EH (cell line): ENCODE measurements at places on chromosomes 4 and X.
A peak's percentile ranks its signal among the peaks of the same experiment; 100 is the strongest.

DNA sequence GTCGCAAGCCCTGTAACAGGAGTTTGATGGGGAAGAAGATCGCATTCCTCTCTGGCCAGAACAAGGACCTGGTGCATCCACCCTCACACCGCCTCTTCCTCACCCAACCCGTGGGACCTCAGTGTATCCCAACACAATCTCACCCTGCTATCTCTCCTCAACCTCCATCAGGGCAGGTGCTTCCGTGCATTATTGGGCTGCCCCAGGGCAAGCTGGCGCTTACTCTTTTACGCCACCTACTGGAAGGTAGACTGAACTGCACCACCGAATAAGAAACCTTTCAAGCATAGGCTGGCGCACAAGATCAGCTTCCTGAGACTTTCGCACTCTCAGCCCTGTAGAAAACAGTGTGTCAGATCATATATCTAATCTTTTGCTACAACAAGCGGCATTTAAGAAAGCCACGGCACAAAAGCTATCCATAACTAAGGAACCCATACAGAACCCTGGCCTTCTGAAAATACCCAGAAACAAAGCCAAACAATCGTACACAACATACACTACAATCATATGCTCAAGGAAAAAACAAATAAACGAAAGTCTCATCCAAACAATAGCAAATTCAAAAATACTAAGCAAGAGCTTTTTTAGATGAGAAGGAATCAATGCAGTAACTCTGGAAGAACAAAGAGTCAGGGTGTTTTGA is 209.3 kb downstream of the UGT8 start:
- DNase-seq, result peak; percentile 32

GRCh38 chrX:118763489-118763888 is 36.1 kb downstream of the IL13RA1 start:
- no peak for DNase-seq

- peak; percentile 2 for DNase-seq
These were observed 304.0 kb upstream of the PITX2 start for GRCh38 chr4:110926841-110927400.

GRCh38 chr4:159052315-159052714 is 50.6 kb upstream of the RAPGEF2 start:
- DNase-seq, result no peak

DNA sequence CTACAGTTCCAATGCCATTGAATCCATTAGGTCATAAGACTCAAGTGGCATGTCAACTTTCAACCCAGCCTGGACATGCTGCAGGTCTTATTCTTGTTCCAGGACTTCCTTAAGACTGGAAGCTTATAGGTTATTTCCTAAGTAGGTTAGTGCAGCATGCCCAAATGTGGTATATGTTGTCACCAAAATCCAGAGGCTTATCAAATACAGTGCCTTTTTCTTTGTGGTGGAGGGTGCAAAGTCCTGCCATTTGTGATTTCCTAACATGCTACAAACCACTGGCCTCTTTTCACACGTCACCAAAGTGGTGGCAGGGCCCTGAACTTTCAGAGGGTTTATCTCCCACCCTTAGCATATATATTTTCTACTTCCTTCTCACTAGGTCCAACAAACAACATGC is 9.7 kb upstream of the TMEM184C start:
- DNase-seq, result no peak

DNA sequence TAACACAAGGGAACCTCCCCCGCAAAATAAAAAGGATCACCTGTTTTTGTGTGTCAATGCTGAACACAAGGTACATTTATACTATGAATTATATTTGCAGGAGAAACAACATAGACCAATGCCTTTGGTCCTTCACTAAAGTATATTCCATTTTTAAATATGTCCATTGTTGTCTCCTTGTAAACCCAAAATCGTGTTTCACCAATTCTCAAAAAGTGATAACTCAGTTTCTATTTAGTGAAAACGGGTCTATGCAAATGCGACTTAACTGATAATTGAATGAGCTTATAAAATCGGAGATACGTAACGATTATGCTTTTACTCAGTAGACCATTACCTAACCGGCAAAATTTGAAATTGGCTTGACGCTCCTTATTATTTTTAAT is 2.1 kb downstream of the BRWD3 start:
- DNase-seq, result peak; percentile 0

- DNase-seq, result no peak
These were observed 37.5 kb downstream of the FGFBP1 start for GRCh38 chr4:15901007-15901406.

GRCh38 chr4:94454405-94454804 is 2.7 kb downstream of the PDLIM5 start:
- DNase-seq, result no peak

DNA sequence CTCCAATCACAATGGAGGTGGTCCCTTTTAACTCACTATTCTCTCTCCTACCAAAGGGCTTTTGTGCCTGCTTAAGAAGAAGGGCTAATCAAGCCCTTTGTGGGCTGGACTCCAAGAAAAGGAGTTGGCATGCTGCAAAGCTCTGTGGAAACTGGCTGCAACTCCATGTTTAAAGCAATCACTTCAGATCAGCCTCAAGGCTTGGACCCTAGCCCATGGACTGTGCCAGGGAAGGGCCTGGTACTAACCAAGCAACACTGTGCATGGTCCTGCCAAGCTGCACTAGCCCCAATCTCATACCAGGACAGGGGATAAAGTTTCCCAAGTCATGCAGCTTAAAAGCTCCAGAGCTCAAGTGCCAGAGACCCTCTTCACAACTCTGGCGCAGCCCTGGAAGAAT is 86.7 kb downstream of the ATP8A1 start:
- DNase-seq, result no peak

DNA sequence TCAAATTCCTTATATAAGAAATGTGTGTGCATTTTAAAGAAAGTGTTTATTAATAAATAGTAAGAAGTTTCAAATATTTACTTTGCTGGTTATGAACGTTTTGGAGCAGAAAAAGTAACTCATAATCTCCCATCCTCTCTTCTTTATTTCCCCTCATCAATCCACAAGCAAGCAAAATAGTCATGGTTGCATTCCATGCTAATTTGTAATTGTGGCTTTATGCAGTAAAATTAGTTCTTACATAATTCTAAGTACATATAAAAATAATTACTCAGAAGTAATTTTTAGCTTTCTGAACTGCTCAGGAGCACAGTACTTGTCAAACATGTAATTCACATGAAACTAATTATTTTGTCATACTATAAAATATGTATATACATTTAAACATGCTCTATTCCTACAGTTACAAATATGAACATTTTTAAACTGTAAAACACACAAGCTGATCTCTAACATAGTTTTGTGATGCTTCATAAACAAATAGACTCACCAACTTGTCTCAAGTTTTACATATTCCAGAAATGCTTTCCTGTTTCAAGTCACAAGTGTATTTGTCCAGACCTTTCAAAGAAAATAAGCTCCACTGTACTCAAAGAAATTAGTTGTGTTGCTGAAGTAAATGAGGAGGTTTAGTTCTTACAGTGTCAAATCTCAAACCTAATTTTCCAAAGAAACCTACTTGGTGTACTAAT is 218.9 kb downstream of the PABPC4L start:
- DNase-seq, result peak; percentile 70

- DNase-seq, result no peak
These were observed 1729.3 kb downstream of the C4orf33 start for GRCh38 chr4:130825284-130825683.

DNA sequence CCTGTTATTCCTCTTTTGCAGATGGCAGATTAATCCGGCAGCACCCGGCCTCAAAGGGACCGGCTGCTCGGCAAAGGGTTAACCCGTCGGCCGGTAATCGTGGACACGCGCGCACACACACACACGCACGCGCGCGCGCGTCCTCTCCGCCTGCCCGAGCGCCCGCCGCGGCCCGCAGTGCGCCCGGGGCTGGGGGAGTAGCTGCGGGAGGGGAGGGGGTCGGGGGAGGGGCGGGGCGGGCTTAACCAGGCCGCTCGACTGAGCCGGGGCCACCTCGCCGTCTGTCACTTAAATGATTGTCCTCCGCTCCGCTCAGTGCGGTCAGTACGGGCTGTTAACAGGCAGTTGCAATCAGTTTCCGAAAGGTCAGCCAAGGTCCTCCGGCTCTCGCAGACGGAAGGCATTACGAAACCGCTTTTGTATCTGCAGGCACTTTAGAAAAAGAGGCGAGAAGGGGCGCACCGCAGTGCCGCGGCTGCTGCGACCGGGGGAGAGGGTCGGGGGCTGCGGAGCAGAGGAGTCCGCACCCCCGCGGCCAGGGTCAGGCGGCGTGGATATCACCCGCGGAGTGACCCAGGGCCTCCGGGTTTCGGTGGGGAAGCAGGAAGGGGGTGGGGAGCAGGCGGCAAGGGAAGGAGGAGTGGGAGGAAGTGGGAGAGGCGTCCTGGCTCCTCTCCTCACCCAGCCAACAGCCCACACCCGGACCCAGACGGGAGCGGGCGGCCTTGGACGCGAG is 57.3 kb upstream of the BCOR start:
- DNase-seq, result peak; percentile 69

GRCh38 chrX:153488231-153488914 is 6.4 kb upstream of the BGN start:
- DNase-seq, result peak; percentile 81

DNA sequence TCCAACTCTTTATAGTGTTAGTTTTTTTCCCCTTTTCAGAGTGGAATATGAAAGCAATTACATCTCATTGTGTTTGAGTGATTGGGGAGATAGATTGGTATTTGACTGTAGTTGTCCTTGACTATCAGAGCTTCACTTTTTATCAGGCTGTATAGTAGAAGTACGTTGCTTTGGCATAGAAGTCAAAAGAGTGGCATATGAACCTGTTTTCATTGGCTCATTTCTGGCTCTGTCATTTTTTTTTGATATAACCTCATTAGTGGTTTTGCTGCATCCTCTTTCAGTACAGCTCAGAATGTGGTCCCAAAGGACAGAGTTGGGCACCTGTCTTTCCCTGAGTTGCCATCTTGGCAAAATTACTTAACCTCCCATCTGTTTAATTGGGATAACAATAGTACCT is 1.4 kb downstream of the TMA16 start:
- DNase-seq, result no peak

DNA sequence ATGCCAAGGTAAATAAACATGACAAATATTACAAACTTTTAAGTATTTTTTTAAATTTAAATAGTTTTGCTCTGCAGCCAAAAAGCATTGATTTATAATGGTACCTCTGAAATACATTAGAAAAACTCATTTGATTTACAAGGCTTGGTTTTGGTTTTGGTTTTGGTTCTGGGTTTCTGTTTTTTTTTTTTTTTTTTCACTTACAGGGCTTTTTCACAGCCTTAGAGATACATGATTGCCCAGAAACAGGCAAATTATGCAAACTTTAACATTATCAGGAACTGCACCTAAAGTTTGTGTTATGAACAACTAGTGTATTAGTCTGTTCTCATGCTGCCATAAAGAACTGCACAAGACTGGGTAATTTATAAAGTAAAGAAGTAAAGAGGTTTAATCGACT is 196.4 kb upstream of the DDX53 start:
- DNase-seq, result no peak

GRCh38 chr4:105068516-105068915 is 78.2 kb upstream of the TET2 start:
- no peak for DNase-seq

GRCh38 chr4:69689599-69689998 is 36.6 kb upstream of the UGT2A1 start:
- DNase-seq, result peak; percentile 24

DNA sequence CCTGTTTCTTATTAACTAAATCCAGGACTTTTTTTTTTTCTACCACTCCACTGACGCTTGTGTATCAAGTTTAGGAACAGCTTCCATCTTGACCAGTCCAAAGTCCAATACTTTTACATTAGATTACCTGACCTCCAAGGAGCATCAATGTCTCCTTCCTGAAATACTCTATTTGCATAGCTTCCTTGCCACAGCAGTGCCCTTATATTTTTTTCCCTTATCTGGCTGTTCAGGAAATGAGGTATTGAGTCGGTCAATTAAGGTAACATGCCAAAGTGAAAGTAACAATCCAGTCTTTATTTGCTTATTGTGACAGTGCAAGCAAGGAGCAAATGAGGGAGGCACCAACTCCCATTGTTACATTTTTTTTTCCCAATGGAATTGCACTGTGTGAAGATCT is 730.8 kb upstream of the NDST4 start:
- no peak for DNase-seq

DNA sequence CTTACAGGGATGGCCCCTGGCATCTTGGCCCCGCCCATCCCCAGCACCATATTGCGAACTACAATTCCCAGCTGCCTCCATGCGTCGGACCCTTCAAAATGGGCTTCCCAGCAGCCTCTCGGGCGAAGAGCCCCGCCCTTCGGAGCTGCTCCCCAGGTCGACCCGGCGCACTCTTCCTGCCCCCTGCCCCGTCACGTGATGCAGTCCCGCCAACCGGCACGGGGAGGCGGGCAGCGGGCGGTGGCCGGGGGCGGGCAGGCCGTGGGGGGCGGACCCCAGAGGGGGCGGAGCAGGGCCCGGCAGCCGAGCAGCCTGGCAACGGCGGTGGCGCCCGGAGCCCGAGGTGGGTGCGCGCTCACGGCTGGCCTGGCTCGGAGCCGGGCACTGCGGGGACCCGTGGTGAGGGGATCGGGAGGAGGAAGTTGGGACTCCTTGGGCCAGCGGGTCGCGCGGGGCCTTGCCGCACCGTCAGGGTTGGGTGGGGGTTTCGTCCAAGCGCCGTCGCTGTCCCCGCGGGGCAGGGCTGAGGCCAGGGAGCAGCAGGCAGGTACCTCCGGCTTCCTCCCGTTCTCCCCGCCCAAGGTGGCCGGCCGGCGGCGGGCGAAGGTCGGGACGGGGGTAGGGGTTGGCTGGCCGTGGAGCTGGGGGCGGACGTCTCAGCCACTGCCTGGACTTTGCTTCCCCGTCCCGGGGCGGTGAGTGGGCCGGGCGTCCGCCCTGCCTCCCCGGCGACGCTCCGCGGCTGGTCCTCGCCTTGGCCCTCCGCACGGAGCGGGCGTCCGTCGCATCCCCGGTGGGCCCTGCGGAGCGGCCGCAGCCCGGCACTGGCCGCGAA is at the start of gene MTM1:
Gene MTM1, plus strand, starts transcription at position 302 of the 835 bp plus-strand sequence. CDS start 23,994 bp downstream, outside the sequence.
- peak; percentile 96 for DNase-seq

DNA sequence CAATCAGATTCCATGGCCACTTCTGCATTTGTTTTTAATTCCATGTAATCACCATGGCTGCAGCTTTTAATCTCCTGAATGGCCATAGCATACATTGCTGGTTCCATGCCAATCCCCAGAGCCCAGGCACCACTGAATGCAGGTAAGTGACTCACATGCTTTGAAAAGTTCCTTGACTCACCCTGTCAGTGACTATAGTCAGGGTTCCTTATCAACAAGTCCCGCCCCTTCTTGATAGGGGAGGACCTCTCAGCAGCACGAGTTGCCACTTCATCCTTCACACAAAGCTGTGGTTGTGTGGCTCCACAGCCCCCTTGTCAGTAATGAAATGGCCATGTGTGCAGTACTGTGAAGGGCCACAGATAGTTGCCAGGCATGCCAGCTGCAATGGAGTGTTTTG is 516.6 kb downstream of the PPARGC1A start:
- DNase-seq, result no peak

- DNase-seq, result peak; percentile 85
These were observed 213.5 kb downstream of the CBR4 start for GRCh38 chr4:168796362-168797106.

DNA sequence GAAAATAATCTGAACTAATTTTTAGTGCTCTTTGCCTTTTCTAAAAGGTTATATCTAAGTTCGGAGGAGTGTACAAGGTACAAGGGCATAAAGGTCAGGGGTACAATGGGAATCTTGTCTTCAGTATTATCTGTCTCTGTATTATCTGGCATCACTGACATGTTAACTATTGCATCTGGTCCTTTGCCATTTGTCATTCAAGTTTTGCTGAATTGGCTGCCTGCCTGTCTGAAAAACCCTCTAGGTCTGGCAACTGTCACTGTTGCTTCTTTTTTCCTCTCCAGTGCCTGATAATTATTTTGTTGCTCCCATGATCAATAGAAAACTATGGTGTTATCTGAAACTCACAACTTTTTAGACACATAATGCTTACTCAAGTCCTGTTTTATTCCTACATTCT is 112.5 kb upstream of the STK26 start:
- no peak for DNase-seq

GRCh38 chr4:52833941-52834525 is 28.1 kb upstream of the RASL11B start:
- peak; percentile 30 for DNase-seq
